ENCODE measurements at places on chromosomes 12 and 14.
A peak's percentile ranks its signal among the peaks of the same experiment; 100 is the strongest.

- peak; percentile 38 for DNase-seq
Measured at GRCh38 chr12:27965966-27966365, 6.6 kb downstream of the PTHLH start.

- DNase-seq: no peak
Measured at GRCh38 chr14:75634848-75635247, 25.8 kb downstream of the ERG28 start.

DNA sequence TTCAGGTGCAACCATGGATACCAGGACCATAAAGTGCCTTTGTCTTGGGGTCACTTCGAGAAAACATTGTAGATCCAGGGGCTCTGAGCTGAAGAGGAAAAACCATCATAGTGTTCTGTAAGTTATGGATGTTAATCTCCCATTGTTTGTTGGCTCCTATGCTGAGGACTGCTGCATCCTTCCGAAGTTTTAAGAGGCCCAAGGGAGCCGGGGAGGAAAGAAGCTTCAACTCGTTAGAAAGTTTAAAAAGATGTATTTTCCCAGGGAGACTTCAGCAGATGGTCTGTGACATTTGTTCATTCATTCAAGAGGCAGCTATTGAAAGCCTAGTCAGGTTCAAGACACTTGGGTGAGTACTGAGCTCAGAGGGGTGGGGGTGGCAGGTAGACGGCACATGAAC is 378.8 kb upstream of the TBX3 start:
- no peak for DNase-seq

- no peak for DNase-seq
Measured at GRCh38 chr14:102833991-102834390, 56.7 kb downstream of the TRAF3 start.

DNA sequence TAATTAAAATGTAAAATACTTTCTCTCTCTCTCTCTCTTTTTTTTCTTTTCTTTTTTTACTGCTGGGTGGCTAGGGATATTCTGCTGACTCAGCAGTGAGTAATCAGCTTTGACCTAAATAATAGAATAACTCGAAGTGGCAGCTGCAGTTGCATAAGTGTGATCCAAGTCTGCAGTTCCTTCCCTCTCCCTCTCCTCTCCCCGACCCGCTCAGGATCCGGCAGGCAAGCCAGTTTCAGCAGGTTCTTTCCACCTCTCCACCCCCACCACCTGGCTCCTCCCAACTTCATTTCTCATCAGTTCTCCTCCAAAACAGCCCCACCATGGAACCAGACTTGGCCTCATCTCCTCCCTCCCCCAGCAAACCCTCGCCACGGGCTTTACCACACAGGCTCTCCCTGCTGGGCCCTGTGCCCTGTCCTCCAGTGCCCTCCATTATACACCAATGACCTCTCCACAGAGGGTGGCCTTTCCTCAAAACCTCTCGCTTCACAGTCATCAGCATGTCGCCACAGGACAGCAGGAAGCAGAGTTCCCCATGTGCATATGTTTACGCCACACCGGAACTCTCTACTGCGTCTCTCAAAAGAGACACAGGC is 22.4 kb downstream of the SLC7A8 start:
- DNase-seq: no peak

DNA sequence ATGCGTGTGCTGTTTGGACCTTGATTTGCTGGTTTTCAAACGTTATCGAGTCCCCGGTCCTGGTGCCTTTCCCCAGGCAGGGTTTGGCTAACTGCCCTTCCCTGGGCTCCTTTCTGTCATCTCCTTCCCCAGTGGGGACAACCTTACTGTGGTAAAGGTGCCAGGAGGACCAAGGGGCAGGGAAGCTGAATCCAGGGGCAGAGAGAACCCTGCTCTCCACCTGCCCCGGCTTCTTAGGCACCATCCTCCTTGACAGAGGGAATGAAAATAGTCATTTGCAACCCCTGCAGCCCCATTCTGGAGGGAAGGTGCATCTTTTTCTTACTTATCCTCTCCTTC is 5.0 kb downstream of the CEBPE start:
- DNase-seq: no peak

DNA sequence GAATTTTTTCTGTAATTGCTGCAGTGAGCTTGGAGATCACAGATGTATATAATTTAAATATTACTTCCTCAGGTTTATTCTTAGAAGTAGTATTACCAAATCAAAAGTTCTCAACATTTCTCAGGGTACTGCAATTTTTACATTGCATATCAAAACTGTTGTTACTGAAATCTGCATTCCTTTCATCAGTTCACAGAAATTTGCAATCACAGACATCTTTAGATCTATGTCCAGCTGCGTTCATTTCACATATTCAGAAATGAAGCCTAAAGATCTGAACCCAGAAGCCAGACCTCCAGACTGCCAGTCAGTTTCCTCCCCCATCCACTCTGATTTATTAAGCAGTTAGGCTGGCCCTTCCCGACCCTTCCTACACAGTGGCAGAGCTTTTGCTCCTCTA is 18.2 kb upstream of the IFT81 start:
- DNase-seq: no peak

- DNase-seq: no peak
Measured at GRCh38 chr14:86790408-86791364, 1202.3 kb downstream of the GALC start.

DNA sequence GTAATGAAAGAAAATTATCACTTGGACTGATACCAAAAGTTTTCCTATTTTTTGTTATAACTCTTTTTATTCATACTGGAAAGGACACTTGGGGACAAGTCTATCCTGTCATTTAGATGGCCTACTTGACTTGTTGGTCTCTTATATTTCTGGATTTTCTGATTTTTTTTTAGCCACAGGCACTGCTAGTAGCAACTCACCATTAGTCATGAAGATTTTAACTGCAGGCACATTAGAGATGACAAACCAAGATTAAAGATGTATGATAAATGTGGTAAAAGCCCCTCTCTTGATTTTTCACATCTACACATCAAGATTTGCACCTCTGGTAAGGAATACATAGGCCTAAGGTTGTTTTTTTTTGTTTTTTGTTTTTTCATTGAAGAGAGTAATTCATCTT is 217.0 kb downstream of the SLC25A21 start:
- DNase-seq: no peak

DNA sequence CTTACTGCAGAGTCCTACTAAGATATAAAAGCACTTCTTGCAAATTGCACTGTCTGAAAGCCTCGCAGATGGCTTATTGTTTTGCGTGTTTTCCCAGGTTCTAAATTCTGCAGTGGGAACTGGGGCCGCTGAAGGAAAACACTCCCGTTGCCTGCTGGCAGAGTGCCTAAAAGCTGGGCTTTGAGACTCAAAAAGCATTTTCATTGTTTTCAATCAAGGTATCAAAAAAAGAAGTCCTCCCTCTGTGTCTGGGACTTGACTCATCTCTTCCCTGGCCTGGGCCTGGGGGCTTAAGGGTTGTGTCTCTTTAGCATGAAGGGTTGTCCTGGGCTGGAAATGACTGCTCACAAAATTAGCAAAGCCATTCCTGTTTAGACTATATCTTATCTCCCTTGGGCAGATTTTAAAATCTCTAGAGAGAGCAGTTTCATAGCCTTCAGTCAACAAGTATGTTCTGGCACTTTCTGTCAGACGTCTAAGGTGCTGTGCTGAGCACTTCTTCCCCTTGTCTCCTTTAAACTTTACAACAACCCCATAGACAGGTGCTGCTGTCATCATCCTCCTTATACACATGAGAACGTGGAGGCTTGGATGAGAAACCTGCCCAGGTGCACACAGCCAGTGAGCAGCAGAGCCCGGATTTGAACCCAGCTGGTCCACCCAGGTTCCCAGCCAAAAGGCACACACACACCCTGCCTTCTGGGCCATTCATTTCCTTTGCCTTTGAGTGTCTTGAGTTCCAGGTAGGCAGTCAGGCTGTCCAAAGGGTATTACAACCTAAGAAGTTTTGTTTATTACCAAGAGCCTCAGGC is 31.1 kb downstream of the ELK3 start:
- DNase-seq: no peak

DNA sequence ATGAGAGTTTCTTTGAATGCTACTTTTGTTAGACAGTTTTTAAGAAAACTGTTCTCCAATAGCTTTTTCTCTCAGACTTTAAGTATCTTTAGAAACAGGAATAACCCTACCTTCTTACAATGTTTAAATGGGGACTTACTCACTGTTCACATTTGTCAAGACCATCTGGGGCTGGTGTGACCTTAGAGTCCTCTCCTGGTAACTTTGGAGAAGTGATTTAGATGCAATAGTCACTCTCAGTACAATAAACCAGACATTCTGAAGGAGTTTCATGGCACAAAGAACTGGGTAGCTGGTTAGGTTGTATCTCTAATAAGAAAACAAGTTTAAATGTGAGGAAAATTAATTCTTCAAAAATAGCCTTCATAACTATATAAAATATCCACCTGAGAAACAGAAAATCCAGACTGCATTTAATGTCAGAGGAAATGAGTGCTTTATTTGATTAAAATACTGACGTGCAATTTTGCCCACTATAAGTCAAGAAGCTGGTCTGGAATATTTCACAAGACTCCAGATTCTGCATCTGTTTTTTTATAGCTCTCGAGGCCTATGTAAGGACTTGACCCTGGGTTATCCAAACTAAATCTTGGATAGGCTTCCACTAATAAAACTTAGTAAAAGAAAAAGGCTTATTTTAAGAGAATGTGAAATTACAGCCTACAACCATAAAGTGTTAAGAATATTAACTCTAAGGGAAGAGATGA is 108.7 kb downstream of the PTGER2 start:
- DNase-seq: no peak

DNA sequence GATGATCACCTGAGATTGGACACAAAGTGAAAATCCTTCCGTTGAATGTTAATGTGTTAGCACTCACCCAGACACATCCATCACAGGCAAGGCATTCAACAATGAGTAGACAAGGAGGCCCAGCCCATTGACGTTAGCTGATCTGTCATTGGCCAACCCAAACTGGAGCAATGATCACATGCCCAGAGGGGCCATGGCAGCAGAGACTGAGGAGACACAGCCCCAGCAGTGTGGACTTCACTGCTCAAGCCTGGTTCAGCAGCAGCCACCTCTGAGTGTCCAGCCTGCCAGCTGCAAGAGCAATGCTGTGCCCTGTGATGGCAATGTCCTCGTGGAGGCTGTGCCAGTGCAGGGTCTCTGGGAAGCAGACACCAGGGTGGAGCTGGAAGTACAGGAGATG is 622.2 kb downstream of the AACS start:
- DNase-seq: no peak

DNA sequence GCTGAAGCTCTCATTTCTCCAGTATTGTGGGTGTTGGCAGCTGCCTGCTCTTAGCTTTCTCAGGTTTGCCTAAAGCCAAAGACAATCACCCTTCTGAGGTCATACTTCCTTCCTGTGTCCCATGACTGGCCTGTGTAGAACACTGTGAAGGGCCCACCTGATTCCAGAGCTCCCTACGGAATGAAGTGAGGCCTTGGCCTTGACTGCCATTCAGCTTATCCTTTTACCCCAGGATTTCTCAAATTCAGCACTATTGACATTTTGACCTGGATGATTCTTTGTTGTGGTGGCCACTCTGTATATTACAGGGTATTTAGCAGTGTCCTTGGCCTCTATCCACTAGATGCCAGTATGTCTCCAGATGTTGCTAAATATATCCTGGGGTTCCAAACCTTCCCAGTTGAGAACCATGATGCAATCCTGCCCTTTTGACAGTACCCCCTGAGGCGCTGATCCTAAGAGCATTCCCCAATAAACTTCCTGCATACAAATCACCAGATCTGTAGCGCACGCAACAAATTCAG is 112.3 kb upstream of the KRR1 start:
- peak; percentile 46 for DNase-seq

- no peak for DNase-seq
Measured at GRCh38 chr14:22845103-22845394, 8.7 kb downstream of the MMP14 start.

DNA sequence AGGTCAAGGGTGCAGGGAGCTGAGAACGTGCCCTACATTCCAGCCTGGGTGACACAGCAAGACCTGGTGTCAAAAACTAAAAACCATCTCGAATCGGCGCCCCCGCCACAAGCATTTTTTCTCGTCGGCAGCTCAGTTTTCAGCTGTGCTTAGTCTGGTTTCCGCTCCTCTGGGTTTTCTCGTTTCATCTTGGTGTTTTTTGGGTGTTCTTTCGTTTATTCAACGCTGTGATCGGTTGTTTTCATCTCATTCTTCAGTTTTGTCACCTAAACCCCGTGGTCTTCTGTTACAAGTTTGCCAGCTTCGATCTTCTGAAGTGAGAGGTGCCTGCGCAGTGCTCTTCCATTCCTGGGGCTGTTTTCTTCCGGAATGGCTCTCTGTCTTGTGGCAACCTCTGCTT is 41.4 kb downstream of the NOC4L start:
- no peak for DNase-seq

- DNase-seq: no peak
Measured at GRCh38 chr14:66539034-66539433, 31.1 kb downstream of the GPHN start.

DNA sequence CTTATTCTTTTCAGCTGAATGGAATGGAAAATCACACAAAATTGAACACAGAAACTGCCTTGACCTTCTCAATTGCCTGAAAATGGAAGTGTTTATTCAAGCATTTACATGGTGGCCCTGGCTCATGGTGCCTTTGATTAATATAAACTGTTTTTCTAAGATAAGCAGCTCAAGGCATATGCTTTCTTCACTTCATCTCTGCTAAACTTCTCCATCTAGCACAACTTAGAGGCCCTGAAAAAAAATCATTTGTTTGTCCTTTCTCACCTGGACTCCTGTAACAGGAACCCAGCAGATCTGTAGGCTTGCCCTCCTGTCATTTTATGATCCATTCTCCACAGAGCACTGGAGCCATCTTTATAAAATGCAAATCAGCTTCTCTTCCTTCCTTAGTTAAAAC is 117.5 kb upstream of the KRR1 start:
- no peak for DNase-seq

DNA sequence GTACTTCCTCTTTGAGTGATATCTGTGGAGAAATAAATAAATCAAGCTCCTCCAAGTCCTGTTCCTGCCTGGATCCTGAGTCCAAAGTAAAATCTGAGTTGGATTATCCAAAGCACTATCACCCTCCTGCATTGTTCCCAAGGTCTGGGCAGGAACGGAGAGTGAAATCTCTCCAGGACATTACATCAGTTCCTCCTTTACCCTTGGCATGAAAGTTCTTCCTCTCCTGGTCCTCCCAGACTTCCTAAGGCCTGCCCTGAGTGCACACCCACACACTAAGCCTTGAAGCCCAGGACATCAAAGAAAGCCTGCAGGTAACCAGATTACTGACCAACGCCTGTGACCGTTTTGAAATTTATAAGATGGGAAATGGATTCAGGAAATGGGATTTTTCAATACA is 206.8 kb upstream of the BCL2L14 start:
- no peak for DNase-seq

GRCh38 chr14:104830781-104831180 is 29.9 kb downstream of the ZBTB42 start:
- no peak for DNase-seq

GRCh38 chr12:82835217-82835616 is 148.5 kb downstream of the TMTC2 start:
- no peak for DNase-seq

DNA sequence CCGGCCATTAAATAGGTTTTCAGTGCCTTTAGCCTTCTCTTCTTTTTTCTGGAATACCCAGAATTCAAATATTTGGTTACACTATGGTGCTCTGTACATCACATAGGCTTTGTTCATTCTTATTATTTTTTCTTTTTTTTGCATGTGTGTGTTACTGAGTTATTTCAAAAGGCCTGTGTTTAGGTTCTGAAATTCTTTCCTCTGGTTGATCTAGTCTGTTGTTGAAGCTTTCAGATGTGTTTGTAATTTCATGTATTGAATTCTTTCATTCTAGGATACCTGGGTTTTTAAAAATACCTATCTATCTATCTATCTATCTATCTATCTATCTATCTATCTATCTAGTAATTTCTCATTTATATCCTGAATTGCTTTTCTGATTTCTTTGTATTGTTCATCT is 66.9 kb downstream of the FBXO33 start:
- no peak for DNase-seq

All from SW 1271 (cell line).